ENCODE measurements at places on chromosomes 5 and 9.

- DNase-seq: no peak
These were observed 17.5 kb downstream of the CYFIP2 start for GRCh38 chr5:157283434-157283833.

GRCh38 chr5:159644053-159644452, 272.2 kb upstream of the ADRA1B start:
- no peak for DNase-seq

GRCh38 chr5:3613726-3614125, 18.1 kb downstream of the IRX1 start:
- no peak for DNase-seq

DNA sequence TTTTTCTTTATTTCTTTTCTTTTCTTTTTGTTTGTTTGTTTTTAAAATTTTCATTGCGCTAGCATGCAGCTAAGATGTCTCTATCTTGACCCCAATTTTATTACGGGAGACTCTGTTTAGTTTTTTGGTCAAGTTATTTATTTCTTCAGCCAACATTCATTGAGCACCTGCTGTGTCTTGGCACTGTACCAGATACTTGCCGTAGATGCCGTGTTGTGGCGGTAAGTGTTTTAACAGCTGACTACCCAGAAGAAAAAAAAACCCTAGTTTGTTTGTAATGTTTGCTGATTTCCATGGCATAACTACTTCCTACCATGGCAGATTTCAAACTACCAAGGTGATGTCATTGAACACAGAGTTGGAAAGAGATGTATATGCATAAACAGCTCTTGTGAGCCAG, 65.0 kb downstream of the UGCG start:
- DNase-seq: no peak

DNA sequence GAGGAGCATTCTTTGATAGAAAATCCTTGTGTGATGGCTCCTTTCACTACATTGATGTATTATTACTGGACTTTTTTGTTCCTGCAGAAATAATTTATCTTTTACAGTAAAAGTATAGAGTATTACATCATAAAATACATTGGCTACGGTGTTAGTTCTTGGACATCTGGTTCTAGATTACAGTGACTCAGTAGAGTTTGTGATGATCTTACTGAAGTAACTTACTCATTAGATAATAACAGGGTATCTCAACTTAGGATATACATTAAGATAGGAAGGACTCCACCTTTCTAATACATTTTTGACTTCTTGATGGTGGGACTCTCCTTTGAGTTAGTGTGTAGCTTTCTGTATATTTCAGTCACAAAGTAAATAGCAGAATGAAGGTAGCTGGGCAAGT, 59.1 kb downstream of the ZNF462 start:
- DNase-seq: no peak

- peak; percentile 56 for DNase-seq
These were observed 40.0 kb upstream of the MYO10 start for GRCh38 chr5:16975950-16976624.

- no peak for DNase-seq
These were observed 52.5 kb upstream of the SEMA4D start for GRCh38 chr9:89550346-89550927.

DNA sequence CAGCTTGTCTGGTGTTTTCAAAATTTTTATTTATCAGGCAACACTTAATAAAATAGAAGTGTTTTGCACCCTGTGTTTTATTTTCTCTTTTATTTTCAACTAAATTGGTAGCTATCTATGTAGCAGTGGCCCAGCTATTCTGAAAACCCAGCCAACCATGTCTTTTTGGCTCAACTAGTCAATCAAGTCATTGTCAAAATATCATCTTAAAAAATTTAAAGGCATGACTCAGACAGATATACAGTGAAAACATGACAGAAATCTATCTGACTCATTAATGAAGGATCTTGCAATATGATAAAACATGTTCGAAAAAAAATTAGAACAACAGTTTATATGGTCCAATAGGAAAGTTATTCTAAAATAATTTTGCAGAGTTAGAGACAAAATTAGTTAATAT, 75.1 kb downstream of the HSD17B4 start:
- no peak for DNase-seq

DNA sequence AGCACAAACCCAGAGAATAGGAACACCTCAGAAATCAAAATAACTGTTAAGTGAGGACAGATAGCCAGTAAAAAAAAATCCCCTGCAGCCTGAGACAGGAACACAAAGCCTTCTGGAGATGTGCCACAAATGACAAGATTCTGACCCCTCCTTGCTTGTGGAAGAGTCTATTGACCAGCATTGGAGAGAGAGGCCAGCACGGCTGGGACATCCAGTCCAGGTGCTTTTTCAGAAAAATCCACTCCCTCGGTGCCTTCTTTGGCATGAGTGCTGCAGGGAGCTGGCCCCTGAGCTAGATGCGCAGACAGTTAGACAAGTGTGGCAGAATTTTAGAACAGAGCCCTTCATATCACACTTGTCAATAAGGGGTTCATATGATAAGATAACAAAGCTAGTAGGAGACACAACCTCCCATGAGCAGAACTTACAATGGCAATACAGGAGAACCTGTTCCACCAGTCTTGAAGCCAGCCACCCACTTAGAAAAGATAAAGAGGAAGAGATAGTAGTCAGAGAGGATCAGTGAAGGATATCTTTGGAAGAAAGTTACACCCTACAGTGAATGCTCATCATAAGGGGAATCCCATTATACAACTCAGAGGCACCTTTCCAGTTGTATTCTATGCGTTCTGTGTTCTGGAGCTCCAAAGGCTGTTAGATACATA, 298.4 kb downstream of the TLE1 start:
- no peak for DNase-seq

DNA sequence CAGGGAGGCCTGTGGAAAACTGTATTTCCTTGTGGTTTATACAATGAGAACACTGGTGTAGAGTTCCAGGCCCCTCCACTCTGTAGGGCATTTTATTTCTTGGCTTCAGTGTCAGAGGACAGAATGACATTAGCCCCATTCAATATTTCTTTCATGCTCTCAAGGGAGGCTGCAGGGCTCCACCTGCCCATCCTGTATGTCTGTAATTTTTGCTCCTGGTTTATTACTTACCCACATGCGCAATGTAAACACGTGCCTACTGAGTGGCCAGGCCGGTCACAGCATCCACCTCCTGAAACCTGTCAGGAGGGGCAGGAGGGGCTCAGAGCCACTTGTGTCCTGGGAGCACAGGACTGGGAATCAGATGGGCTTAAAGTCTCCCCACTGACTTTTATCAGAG, 82.4 kb downstream of the GADD45G start:
- DNase-seq: no peak

DNA sequence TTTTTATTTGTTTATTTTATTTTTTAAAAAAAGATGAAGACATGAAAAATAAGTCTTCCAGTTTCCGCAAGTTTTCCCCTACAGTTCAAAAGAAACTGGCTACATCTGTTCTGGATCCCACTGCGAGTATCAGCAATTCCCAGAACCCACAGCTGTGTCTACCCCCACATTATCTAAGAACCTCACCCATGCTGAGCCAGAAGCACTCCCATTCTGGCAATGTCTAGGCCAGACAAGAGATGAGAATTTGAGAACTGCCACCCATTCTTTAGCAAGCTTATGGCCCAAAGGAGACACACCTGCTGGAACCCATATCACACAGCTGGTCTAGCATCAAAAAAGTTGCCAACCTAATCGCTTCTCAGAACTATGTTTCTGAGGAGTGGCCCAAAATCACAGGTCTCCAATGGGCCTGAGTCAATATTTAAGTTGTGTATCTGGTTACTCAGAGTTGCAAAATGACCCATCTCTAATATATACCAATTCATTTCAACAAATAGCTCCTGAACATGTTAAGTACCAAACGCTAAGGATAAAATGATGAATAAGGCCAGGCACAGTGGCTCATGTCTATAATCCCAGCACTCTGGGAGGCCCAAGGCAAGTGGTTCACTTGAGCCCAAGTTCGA, 27.1 kb downstream of the MTMR12 start:
- no peak for DNase-seq

DNA sequence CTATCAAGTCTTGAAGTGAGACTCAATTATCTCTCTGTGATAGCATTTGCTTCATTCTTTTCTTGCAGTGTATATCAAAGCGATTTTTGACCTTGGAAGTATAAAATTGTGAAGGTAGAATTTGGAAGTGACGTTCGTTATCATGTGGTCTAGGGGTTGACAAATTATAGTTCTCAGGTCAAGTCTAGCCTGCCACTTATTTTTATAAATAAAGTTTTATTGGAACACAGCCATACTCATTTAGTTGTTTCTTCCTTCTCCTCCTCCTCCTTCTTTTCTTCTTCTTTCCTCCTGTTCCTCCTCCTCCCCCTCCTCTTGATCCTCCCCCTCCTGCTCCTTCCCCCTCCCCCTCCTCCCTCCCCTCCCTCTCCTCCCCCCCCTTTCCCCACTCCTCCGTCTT, 38.0 kb downstream of the LRRTM2 start:
- DNase-seq: no peak

DNA sequence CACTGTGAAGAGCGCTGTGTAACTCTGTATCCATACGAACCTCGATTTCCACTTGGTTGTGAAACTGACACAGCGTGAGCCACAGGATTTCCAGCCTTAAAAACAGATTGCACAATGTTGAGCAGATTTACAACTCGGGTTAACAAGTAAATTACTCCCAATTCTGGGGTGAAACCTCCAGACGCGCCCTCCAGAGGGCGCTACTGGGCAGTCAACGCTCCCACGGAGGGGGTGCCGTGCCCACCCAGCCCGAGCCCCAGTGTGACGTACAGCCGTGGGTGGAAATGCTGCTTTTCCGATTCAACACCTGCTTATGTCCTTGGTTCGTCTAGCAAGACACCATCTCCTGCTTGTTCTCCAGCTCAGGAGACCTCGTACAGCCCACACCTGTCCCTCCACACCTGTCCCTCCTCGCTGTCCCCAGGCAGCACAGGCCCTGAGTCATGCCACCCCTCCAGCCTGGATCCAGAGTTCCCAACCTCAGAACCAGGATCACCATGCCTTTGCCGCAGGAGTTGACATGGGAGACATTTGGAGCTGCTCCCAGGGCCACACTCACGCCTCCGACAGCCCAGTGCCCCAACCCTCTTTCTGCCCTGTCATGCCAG, 34.4 kb upstream of the SLC6A3 start:
- DNase-seq: peak; percentile 4

- DNase-seq: no peak
These were observed 68.2 kb upstream of the SPTLC1 start for GRCh38 chr9:92183449-92183848.

- DNase-seq: no peak
These were observed 201.3 kb upstream of the PUM3 start for GRCh38 chr9:3045153-3045552.

DNA sequence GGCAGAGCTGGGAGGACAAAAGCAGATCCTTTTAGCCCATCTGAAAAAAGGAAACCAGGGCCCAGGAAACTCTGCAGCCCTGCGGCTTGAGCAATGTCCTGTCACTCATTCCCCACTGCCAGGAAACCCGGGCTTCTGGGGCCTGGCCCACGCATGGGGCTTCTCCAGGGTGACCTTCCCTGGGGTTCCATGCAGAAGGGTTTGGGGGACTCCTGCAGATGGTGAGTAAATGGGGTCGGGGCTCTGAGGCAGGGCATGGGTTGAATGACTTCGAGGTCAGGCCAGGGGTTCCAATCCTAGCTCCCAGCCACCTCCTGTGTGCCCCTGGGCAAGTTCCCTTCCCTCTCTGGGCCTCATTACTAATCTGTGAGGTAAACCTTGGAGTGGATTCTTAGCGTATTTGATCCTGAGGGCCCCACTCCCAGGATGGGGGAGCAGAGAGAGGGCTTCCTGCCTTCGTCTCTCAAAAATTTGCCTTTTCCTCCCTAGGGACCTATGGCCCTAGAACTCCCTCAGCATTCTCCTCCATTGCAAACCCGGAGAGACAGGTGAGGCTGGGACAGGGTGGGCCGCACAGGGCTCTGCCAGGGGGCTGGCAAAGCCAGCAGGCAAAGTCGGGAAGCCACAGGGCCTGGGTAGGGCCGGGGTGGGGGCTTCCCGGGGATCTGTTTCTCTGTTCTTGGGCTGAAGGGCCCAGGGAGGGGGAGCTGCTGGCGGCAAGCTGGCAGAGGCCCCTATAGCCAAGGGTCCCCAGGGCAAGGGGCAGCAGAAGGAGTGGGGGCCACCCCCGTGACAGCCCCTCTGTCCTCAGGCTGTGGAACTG, 25.8 kb downstream of the ADGRD2 start:
- DNase-seq: no peak

GRCh38 chr5:56262279-56262678, 29.1 kb upstream of the ANKRD55 start:
- DNase-seq: no peak

- DNase-seq: peak; percentile 79
These were observed 28.5 kb downstream of the COL5A1 start for GRCh38 chr9:134670042-134670525.

DNA sequence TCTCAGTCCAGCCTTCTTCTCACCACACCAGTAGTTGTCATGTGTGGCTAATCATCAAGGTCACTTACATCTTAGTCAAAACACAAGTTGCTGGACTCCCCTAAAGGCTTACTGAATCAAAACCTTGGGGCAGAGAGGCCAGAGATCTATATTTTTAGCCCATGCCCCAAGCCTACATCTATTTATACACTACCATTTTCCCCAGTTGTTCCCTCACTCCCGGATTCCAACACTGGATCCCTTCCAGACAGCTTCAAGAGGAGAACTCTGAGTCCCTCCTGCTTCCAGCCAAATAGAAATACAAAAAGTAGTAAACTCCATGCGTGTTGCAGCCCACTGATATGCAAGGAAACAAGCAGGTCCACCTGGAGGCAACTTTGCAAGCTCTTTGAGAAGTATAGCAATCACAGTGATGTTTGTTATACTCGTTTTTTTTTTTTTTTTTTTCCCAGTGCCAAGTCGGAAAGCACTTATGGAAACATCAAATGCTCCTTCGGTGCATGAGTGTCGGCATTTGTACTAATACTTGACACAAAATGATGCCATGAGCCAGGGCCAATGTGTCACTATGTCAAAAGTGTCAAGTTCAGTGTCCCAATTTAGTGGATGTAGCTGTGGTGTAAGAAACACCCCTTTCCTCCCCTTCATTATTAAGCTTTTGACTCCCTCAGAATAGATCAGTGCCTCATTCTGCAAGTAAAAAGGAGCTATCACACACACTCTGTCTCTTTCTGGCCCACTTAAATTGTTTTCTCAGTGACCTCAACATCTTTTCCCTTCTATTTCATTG, 594.2 kb upstream of the SGCD start:
- DNase-seq: no peak

DNA sequence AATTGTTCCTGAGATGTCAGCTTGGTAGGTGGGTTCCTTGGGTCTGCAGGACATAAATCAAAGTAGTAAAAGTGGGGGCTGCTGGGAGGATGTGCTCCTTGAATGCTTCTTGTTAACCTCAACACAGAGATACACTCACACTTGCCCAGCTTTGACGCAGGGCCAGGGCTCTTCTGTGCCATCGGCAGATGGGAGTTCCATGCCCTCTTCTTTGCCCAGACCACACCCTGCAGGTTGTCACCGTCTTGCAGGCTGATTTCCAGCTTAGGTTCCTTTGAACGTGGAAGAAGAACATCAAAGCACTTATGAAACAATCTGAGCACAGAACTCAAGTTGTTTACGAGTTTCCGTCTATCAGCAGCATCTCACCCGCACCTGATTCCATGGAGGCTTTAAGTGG, 11.0 kb downstream of the DBH start:
- DNase-seq: no peak
